H7 (cell line): ENCODE measurements at places on chromosomes 4 and X.

DNA sequence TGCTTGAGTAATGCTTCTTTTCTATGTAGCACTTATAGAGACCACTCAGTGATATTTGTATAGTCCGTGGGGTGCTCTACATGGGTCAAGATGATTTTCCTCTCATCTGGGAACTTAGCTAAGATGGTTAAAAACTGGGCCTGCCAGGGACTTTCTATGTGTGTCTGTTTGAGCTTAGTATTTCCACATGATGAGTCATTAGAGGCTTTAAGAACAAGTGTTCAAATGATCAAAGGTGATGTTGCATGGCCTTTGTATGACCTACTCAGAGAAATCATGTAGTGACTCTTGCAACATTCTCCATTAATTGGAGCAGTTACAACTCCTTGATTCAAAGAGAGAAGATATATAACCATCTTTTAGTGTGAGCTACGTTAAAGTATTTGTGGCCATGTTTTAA is 1480.5 kb upstream of the IGFBP7 start:
- no peak for DNase-seq

DNA sequence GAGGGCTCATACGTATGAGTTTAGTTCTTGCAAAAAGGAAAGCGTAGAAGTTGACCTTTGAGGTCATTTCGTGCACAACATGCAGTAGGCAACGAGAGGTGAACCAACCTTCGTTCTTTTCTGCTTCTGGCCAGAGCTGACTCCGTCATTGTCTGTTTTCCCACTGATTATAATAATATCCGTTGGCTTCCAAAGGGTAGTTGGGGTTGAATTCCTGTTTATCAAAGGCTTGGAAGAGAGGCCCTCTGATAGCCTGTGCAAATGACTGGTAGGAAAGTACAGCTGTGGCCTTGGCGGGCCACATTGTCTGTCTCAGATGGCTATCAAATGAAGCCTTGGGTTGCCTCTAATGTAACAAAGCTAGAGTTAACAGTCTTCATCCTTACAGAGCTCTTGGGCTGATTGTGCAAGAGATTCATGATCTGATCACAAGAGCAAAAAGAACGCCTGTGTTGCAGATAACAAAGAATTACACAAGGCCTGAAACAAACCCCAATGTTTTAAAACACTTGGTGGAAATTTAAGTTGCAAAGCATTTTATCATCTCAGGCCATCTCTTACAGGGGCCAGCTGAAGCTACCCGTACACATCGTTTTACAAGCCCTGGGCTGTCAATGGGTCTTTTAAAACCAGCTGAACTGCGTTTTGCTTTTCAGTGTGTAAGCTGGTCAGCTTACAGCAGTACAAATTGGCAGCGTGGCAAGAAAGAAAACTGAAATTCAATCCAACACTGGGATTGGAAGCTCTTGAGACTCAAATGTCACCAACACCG is 46.1 kb upstream of the FAM9C start:
- DNase-seq, result no peak

GRCh38 chr4:26330186-26330787 is 9.5 kb downstream of the RBPJ start:
- peak; percentile 43 for DNase-seq

- DNase-seq, result no peak
Observed at GRCh38 chrX:48558271-48558670, 16.0 kb upstream of the RBM3 start.

DNA sequence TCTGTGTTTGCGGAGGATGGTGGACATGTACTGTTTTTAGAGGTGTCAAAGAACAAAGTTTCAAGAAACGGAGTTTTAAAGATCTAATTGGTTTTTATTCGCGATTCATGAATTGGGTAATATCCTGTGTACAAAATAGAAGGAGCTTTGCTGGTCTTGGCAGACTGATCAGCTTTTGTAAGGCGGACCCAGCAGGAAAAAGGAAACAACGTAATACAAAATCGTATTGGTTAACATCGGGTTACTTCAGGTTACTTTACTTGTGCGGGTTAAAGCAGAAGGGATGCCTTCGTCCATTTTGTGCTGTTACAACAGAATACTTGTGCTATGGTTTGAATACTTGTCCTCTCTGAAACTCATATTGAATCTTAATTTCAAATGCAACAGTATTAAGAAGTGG is 11.4 kb upstream of the NYX start:
- DNase-seq, result no peak

- peak; percentile 67 for DNase-seq
Observed at GRCh38 chr4:102730968-102731533, 29.7 kb downstream of the MANBA start.

GRCh38 chrX:136577552-136577951 is 45.5 kb downstream of the VGLL1 start:
- DNase-seq, result peak; percentile 31

DNA sequence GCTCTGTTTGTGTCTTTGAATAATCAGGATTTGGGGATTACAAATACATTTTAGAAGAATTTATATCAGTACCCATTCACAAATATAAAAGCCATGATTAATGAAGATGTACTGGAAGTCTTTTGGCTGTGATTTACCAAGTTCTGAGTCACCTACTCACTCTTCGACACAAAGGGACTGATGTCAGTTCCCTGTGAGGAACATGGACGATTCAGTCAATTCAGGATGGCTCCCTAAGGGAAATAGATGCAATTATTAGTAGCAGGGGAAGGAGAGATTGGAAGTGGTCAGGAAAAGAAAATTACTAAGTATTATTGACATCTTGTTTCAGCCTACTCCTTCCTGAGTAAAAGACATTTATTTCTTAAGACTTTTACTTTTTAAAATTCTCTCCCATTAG is 550.7 kb upstream of the SLIT2 start:
- DNase-seq, result no peak

DNA sequence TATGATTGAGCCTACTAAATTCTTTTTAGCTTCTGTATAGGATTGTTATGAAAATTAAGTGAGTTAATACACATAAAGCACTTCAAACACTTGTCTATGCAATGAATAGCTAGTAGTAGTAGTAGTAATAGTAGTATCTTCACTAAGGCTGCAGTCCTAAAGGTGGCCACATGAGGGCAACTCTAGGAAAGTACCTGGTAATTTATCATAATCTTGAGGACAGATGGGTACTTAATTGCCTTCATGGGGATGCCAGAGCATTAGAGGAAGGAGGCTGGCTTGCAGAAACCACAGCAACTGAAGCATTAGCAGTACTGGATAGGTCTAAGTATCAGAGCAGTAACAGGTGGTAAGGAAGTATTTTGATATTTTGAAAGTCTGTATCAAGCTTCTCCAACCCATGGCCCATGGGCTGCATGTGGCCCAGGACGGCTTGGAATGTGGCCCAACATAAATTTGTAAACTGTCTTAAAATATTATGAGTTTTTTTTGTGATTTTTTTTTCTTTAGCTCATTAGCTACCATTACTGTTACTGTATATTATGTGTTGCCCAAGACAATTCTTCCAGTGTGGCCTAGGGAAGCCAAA is 17.3 kb downstream of the NIPAL1 start:
- peak; percentile 45 for DNase-seq
